ENCODE measurements at places on chromosomes 12 and 14.

GRCh38 chr12:12240662-12241340 lies 26.0 kb downstream of the LRP6 start:
- H3K27ac ChIP-seq, result no peak overlapping the region
- no peak overlapping the region for H3K4me3 ChIP-seq
- H3K36me3 ChIP-seq, result no peaks in the 10 kb centered on the region
- DNase-seq, result no peak
- no peaks in the 10 kb centered on the region for H3K27me3 ChIP-seq

DNA sequence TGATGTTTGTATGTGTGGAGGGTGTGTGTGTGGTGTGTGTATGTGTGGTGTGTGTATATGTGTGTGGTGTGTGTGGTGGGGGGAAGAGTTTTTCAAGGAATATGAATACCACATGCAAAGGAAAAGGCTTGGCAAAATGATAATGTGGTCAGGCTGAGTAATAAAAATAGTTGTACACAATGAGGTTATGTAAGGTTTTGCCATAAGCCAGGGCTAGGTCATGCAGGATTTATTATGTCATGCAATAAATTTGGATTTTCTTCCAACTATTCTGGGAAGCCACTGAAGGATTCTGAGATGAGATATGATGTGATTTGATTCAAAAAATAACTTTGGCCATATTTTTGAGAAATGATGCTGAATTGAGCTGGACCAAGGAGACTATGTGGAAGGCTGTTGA lies 1191.6 kb upstream of the SEL1L start:
- no peaks in the 10 kb centered on the region for H3K4me1 ChIP-seq
- DNase-seq, result no peak
- H3K27me3 ChIP-seq, result no peaks in the 10 kb centered on the region

DNA sequence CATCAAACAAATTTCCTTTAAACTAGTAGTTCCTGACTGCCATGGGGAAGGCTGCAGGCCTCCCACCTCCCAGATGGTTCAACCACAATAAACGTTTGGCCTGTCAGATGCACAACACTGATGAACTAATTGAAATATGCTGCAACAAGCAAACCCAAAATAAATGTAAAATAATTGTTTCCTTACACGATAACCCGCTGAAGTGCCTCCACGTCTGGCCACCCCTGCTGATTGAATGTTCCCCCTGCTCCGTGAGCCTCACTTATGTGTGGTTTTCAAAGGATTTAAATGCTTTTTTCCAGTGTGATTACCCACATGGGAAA lies 8.4 kb downstream of the PITPNM2 start:
- no peak overlapping the region for H3K4me3 ChIP-seq
- peaks cover 5% of the 10 kb centered on the region for H3K27me3 ChIP-seq
- DNase-seq, result no peak
- no peak overlapping the region for H3K27ac ChIP-seq
- peaks cover 13% of the 10 kb centered on the region for H3K4me1 ChIP-seq

DNA sequence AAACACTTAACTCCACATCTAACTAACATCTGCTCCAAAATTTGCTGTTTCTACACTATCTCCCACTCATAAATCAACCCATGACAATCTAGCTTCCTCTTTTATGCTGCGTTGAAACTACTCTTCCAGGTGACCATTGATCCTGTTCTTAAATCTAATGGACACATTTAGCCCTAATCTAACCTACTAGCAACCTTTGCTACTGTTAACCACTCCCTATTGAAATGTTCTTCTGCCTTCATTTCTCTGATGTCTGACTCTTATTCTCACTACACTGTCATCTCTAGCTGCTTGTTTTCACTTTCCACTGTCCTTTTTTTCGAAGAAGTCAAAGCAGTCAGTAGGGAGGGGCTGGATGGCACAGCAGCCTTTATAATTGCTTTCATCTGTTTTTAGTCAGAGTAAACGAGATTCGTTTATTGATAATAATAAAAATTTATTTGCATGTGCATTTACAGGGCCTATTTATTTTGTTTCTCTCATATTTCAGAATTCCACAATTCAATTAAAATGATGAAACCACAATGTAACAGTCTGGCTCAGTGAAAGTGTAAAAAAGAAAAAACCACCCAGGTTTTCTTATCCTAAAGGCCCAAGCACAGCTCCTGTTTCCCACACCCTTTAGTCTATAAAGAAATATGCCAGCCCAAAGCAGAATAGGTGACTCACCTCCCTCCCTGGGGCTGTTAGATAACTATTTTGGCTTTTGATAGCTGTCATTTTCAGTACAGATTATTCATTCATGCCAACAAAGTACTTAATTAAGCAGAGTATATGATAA lies 44.9 kb downstream of the ATP2B1 start:
- H3K4me3 ChIP-seq, result no peak overlapping the region
- peaks cover 9% of the 10 kb centered on the region for H3K4me1 ChIP-seq
- no peaks in the 10 kb centered on the region for H3K36me3 ChIP-seq
- no peak overlapping the region for H3K27ac ChIP-seq
- H3K27me3 ChIP-seq, result no peaks in the 10 kb centered on the region

DNA sequence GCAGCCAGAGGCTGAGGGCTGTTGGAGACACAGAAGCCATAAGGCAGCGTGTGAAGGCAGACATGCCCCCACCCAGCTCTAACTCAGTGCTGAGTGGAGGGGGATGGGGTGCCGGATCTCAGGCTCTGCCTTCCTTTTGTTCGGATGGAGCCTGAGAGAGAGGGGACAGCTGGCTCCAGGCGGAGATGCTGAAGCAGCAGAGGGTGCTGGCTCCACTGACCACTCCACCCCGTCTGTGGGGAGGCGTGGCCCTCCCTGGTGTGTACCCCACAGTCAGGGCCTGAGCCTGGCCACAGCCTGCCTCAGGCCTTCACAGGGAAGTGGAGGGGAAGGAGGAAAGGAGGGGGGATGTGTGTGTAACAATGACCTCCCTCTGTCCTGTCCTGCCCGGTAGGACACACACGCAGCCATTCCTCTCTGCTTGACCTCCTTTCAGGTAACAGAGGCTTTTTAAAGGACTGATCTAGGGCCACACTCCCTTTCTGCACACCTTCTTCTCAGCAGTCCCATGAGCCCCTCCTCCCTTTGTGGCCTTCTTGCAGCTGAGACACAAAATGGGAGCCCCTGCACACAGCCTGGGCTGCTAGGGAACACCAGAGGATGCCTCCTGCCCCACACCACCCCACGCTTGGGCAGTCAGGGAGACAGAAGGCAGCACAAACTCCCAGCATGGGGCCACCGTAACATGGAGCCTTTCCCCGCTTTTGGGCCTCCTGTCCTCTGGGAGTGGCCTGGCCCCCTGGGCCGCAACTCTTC lies 9.6 kb upstream of the ENDOU start:
- H3K27me3 ChIP-seq, result no peaks in the 10 kb centered on the region
- no peaks in the 10 kb centered on the region for H3K36me3 ChIP-seq

DNA sequence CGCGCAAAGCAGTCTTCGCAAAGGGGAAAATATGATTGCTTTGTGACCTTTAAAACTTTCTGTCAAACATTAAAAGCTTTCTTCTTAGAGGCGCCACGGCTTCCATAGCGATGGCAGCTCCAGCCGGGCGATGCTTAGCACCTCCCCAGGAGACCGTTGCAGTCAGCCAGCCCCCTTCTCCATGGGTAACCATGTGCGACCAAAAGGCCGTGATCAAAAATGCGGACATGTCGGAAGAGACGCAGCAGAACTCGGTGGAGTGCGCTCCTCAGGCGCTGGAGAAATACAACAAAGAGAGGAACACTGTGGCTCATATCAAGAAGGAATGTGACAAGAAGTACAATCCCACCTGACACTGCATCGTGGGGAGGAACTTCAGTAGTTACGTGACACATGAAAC lies 12.7 kb upstream of the STON2 start:
- DNase-seq, result no peak
- H3K36me3 ChIP-seq, result no peaks in the 10 kb centered on the region
- no peaks in the 10 kb centered on the region for H3K27me3 ChIP-seq
- H3K4me1 ChIP-seq, result no peaks in the 10 kb centered on the region

Measured in GM23338 (cell line).